Naive thymus-derived CD8-positive, alpha-beta T cell (primary cell): ENCODE measurements at places on chromosomes 5 and 9. TPM values are rescaled to one million over a fixed set of nuclear protein-coding genes. Genes with fewer than 3 reads are reported as not detected.
A peak's percentile ranks its signal among the peaks of the same experiment; 100 is the strongest.

PRR16 gene
- total RNA-seq, result not detected

DNA sequence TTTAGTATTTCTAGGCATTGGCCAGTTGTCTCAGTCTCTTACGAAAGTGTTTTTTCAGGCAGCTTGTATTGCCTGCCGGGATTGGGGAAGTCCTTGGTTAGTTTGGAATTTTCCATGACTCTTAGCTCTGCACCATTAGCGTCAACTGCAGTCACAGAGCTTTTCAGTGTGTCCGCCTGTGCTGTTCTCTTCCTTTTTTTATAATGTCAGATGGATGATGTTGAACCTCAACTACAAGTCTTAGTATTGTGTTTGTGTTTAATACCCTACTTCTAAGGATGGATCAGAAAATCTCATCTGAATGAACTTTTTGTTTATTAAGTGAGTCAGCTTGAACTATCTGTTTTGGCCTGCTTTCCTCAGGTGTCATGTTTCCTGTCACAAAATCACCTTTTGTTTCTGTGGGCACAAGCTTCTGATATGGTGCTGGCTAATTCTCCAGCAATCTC, 33.1 kb downstream of the ATP6V0E1 start:
- no peak overlapping the region for H3K4me3 ChIP-seq
- DNase-seq, result no peak
- peak overlapping the region; percentile 61 for H3K27ac ChIP-seq
- H3K36me3 ChIP-seq, result peaks cover 53% of the 10 kb centered on the region

GRCh38 chr9:132042324-132042723, 37.3 kb downstream of the MED27 start:
- DNase-seq, result no peak
- no peak overlapping the region for H3K4me3 ChIP-seq

- H3K4me1 ChIP-seq, result peaks cover 22% of the 10 kb centered on the region
- no peaks in the 10 kb centered on the region for H3K36me3 ChIP-seq
- peaks cover 5% of the 10 kb centered on the region for H3K27me3 ChIP-seq
- peak overlapping the region; percentile 88 for H3K27ac ChIP-seq
- peak; percentile 71 for DNase-seq
Measured at GRCh38 chr5:139746691-139747582, 48.7 kb upstream of the PSD2 start.

ENG gene
- total RNA-seq, result 10.2 TPM
